Activated gamma-delta T cell treated with anti-CD3 and anti-CD28 coated beads, Interleukin-2, amount 50 U/mL, for 16 hours (primary cell): ENCODE measurements at places on chromosomes 12 and 14.
A peak's percentile ranks its signal among the peaks of the same experiment; 100 is the strongest.

DNA sequence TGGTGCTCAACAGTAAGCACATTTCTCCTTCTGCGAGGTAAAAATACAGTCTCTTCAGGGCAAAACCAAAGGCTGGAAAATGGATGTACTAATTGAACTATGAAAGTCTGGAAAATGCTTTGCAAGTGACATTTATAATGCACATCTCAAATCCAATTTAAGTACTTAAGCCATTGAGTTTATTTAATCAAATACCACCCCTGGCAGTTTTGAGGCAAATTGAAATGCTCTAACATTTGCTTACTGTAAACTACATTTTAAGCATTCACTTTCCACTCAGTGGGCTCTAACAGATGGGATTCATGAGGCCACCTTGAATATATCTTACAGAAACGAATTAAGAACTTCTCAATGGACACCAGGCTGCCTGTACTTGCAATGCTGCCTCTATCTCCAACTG is 69.7 kb downstream of the HELB start:
- no peak for DNase-seq

- DNase-seq = no peak
These were observed 77.7 kb upstream of the KITLG start for GRCh38 chr12:88658009-88658408.

- DNase-seq = no peak
These were observed 37.8 kb upstream of the C12orf75 start for GRCh38 chr12:105292705-105293104.

GRCh38 chr12:49287876-49288275 is 7.1 kb upstream of the PRPH start:
- no peak for DNase-seq

- DNase-seq = no peak
These were observed 2.0 kb downstream of the PTHLH start for GRCh38 chr12:27970401-27971120.

GRCh38 chr14:81716953-81717352 is 183.3 kb upstream of the SEL1L start:
- no peak for DNase-seq

DNA sequence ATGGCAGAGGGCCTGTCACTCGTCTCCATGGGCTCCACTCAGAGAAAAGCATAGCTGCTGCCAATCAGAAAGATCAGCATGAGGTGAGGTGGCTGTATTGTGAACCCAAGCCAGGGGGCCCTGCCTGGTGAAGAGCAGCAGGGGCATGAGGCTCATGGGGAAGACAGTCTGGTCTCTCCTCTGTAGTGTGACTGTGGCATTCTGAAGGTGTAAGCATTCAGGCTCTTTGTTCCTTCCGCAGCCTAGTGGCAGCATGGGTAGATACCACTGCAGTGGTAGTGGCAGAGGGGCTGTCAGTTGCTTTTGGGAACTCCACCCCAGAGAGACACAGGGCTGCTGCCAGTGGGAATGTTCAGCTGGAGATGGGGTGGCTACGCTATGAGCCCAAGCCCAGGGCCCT is 5.1 kb upstream of the CLEC4D start:
- DNase-seq = no peak

DNA sequence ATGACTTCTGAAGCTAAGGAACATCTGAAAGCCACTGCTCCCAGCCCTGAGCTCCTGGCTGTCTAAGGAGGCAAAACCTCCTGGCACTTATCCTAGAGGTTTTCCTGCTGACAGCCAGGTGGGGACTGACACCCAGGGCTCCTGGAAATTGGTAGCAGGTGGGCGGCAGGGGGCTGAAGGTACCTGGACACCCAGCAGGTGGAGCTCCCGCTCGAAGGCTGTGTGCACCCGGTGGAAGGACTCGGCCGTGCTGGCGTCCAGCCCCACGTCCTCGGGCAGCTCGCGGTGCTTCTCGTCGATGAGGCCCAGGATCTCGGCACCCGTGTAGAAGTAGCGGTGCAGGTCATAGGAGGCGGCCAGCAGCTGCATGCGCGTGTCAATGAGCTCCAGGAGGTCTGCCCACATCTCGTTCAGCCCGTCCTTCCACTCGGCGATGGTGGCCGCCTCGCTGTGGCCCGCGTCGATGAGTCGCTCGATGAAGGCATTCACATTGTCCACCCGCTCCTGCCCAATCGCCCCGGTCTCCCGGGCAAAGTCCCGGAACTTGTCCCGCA is 68.2 kb downstream of the PLEKHG3 start:
- no peak for DNase-seq

- DNase-seq = no peak
These were observed 62.3 kb downstream of the CDK17 start for GRCh38 chr12:96337953-96338352.

GRCh38 chr12:27906658-27907473 is 65.7 kb downstream of the PTHLH start:
- no peak for DNase-seq

DNA sequence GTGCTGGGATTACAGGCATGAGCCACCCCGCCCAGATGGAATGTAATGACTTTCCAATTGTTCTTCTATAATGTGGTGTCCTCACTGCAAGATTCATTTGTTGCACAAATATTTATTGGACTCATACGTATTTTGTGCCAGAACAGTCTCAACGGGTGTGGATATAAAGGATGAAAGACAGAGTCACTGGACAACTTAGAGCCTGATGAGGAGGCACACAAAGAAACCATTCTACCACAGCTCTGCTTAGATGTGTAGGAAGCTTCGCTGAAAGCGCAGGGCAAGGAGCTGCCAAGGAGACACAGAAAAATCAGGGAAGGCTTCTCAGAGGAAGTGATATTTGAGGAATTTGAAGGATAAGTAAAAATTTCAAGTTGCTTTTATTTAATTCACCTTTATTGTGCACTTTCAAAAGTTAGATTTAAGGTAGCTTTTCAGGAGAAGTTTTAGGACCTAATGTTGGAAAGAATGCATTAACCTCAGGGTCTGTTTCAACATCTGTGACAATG is 41.6 kb upstream of the STON2 start:
- DNase-seq = no peak

- DNase-seq = no peak
These were observed 17.9 kb upstream of the MGST1 start for GRCh38 chr12:16329594-16329993.

DNA sequence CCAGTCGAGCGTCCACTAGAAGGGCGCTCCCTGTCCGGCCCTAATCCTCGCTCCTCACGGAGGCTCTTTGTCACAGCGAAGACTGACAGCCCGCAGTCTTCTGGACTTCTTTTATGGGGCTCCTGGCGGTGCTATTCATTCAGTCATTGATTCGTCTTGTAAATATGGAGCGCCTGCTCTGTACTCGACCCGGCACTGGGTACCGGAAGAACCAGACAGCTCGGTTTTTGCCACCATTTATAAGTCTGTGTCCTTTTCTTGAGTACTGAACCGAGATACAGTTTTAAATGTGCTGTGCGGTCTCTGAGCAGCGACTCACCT is 570 bp downstream of the DMAC2L start:
- DNase-seq = no peak

DNA sequence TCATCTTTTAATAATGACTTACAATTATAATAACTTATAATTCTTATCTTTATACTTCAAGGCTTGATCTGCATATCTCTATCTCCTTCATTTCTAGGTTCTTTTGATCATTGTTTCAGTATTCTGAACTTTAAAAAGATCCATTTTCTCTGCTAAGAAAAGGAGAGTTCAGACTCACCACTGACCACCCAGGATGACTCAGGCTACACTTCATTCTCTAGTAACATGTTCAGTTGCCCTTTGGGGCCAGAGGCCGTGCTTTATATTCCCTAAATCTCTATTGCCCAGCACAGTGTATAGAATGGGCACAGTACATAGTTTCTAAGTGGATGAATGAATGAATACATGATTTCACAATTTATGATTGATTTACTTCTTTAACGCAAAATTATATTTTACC is 268.7 kb downstream of the AKAP6 start:
- DNase-seq = no peak

DNA sequence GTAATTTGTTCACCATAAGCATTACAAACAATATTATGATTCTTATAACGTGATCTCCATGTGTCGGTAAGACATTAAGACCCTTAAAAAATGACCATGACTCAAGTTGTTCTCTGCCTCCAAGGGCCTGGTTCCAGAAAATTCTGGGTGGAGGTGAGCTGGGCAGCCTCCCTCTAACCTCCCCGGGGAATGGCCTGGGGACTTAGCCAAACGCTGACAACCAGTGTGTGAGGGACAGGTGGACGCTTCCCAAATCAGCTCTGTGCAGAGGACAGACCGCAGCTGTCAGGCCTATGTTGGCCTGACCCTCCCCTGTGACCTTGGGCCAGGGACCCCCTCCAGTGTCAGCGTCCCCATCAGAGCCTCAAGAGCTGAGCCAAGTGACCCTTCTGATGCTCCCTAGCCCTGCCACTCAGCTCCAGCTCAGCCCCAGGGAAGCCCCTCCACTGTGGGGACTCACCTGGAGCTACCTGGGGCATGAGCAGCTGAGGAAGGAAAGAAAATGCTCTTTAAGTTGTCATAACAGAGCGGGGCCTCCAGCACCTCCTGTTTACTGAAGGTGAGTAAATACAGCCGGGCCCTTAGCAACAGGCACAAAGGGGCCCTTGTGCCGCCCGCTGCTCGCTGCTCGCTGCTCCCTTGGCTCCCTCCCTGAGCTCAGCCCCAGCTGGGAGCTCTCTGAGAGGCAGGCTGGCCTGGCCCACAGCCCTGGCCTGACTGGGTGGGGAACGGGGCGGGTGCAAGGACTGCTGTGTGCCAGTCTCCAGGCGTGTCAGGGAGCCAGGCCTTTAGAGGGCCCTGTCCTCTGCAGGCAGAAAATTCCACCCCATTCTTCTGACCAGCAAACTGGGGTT is 116.6 kb downstream of the CALM1 start:
- no peak for DNase-seq

DNA sequence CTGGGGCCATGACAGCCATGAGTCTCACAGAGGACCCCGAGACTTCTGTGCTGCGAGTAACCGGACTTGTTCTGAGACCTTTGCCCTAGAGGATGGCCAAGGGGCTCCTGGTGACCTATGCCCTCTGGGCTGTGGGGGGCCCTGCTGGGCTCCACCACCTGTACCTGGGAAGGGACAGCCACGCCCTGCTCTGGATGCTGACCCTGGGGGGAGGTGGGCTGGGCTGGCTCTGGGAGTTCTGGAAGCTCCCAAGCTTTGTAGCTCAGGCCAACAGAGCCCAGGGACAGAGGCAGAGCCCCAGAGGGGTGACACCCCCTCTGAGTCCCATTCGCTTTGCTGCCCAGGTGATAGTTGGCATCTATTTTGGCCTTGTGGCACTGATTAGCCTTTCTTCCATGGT is 2.1 kb downstream of the DNAJC22 start:
- no peak for DNase-seq

DNA sequence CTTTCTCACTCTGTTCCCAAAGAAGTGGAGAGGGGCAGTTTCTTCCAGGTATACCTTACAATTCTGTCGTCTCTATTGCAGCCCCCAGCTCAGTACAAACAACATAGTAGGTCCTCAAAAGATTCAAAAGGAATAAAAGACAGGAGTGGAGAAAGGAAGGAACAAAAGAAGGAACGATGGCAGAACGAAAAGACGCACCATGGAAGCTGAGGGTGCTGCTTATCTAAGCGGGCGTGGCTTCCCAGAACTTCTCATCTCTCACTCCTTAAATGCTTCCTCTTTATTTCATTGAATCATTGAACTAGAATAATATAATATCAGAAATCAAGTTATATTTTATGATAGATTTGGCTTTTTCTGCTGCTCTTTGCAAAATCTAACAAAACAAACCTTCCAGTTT is 13.7 kb upstream of the LTA4H start:
- DNase-seq = no peak

DNA sequence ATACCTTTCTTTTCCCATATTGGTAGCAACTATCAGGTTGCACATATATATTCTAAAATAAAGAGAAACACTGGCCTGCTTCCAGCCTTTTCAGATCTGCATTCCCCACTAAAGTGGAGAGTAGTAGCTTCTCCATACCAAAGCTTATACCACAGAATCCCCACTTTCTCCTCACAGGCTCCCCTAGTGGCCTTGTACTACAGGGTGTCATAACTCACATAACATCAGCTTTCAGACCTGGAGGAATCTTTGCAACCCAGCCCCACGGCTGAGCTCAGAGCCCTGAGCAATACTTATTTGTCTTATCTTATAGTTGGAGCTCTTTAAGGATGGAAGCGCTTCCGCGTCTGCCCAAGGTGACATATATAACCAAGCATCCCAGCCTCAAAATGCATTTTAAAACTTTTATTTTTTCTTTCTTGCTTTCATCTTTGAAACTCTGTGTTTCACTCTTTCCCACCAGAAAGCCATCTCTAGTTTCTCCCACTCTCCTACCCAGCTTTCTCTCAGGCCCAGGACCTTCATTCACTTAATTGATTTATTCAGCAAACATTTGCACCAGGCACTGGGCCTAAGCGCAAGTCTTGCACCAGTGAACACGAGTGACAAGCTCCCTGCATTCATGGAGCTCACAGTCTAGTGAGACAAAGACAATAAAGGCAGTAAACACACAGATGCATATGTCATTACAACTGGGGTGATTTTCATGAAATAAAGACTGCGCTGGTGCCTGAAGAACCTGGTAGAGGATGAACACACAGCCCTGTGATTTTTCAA is 254.7 kb downstream of the IPO8 start:
- DNase-seq = no peak

DNA sequence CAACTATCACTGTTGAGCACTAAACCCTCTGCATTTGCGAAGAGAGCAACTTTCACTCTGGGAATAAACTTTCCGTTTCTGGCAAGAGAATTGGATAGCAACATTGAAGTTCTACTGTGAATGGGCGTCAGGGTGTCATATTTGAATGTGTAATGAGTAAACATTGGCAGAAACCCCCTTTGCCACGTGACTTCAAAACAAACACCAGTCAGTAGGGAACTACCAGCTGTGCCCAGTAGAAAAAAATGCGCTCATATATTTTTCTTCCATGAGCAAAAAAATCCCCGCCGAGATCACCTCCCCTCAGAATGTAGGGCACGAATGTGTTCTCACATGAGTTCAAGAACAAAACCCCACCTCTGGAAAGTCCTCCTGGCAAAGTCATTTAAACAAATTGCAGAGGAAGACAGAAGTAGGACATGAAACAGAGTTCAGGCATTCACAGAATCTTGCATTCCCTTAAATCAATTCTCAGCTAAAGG is 80.6 kb downstream of the BTG1 start:
- peak; percentile 10 for DNase-seq

DNA sequence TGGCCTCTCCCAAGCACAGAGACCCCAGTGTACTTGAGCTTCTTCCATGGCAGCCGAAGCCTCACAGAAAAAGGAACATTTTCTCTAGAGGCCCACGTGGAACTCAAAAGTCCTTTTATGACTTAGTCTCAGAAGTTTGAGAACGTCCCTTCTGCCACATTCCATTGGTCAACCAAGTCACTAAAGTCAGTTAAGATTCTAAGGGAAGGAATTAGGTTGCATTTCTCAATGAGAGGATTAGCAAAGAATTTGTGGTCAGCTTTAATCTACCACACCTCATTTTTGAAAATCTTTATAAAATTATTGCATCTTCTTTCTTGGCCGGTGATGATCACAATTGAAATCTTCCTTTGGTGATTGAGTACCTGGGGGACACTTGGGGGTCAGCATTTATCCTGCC is 279.9 kb upstream of the TBX3 start:
- no peak for DNase-seq
